ENCODE measurements at places on chromosomes 4 and X. TPM values are rescaled to one million over a fixed set of nuclear protein-coding genes. Genes with fewer than 3 reads are reported as not detected.

- no peak overlapping the region for H3K4me3 ChIP-seq
- no peaks in the 10 kb centered on the region for H3K36me3 ChIP-seq
- DNase-seq = no peak
- H3K27me3 ChIP-seq = no peaks in the 10 kb centered on the region
- no peaks in the 10 kb centered on the region for H3K4me1 ChIP-seq
- H3K27ac ChIP-seq = no peak overlapping the region
These were observed 2.9 kb upstream of the PTCHD1 start for GRCh38 chrX:23331701-23332100.

- no peaks in the 10 kb centered on the region for H3K4me1 ChIP-seq
- no peaks in the 10 kb centered on the region for H3K36me3 ChIP-seq
These were observed 104.9 kb downstream of the CEP44 start for GRCh38 chr4:174388461-174389145.

SYN1 gene
- total RNA-seq = not detected

AFP gene
- total RNA-seq = not detected

DNA sequence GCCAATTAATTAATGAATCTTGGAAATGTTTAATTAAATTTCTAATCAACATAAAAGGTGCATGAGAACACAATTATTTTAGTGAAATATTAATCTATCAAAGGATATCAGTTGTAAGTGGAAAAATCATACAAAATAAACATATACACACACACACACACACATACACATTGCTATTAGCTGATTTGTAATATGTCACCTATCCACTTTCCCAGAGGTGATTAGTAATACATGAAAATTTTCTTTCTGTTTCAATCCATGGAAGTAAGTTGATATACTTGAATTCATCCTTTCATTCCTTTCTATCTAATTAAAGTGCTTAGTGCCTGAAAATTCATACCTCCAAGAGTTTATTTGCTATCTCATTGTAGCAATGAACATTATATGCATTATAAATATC lies 213.7 kb downstream of the EPHA5 start:
- no peak for DNase-seq
- no peaks in the 10 kb centered on the region for H3K4me1 ChIP-seq
- no peak overlapping the region for H3K27ac ChIP-seq
- no peaks in the 10 kb centered on the region for H3K36me3 ChIP-seq

DNA sequence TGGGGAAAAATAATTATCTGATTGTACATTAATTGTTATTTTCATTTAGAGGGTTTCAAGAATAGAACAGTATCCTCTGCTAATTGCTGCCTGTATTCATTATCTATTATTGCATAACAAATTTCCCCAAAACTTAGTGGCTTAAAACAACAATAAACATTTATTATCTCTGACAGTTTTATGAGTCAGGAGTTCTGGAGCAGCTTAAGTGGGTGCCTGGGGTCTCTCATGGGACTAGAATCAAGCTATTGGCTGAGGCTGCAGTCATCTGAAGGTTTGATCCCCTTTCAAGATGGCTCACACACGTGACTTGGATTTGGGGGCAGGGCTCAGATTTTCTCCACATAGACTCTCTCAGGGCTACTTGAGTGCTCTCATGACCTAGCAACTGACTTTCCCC lies 98.1 kb upstream of the JADE1 start:
- H3K4me3 ChIP-seq = no peak overlapping the region
- H3K36me3 ChIP-seq = no peaks in the 10 kb centered on the region
- H3K4me1 ChIP-seq = peaks cover 7% of the 10 kb centered on the region
- no peak for DNase-seq
- H3K27me3 ChIP-seq = no peaks in the 10 kb centered on the region

DNA sequence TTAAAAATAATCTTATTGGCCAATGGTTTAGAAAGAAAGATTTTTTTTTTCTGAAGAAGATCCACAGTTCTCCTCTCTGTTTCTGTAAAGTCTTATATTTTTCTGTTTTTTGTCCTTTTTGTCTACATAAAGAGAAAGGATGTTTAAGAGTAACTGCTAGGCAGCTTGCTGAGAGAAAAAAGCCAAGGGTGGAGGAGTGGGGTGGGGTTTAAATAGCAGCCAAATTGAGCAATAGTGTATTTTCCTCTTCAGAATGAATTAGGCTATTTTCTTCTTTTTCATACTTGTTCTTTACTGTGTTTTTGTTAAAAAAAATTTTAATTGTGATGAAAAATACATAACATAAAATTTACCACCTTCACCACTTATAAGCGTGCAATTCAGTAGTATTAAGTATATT lies 224.6 kb downstream of the SOWAHB start:
- no peaks in the 10 kb centered on the region for H3K36me3 ChIP-seq
- H3K4me1 ChIP-seq = no peaks in the 10 kb centered on the region
- no peaks in the 10 kb centered on the region for H3K27me3 ChIP-seq
- H3K4me3 ChIP-seq = no peak overlapping the region

- H3K27me3 ChIP-seq = no peaks in the 10 kb centered on the region
- H3K36me3 ChIP-seq = no peaks in the 10 kb centered on the region
- H3K27ac ChIP-seq = no peak overlapping the region
These were observed 1306.8 kb downstream of the STIM2 start for GRCh38 chr4:28167411-28167810.

- H3K27ac ChIP-seq = no peak overlapping the region
- H3K27me3 ChIP-seq = no peaks in the 10 kb centered on the region
- DNase-seq = no peak
- H3K4me3 ChIP-seq = no peak overlapping the region
- H3K4me1 ChIP-seq = no peaks in the 10 kb centered on the region
- no peaks in the 10 kb centered on the region for H3K36me3 ChIP-seq
These were observed 96.3 kb upstream of the MSX1 start for GRCh38 chr4:4762909-4763821.

RNF113A gene
- total RNA-seq = 28.6 TPM

GRCh38 chr4:58962424-58962823 lies 1852.2 kb upstream of the IGFBP7 start:
- H3K36me3 ChIP-seq = no peaks in the 10 kb centered on the region
- no peak for DNase-seq
- no peaks in the 10 kb centered on the region for H3K27me3 ChIP-seq

DNA sequence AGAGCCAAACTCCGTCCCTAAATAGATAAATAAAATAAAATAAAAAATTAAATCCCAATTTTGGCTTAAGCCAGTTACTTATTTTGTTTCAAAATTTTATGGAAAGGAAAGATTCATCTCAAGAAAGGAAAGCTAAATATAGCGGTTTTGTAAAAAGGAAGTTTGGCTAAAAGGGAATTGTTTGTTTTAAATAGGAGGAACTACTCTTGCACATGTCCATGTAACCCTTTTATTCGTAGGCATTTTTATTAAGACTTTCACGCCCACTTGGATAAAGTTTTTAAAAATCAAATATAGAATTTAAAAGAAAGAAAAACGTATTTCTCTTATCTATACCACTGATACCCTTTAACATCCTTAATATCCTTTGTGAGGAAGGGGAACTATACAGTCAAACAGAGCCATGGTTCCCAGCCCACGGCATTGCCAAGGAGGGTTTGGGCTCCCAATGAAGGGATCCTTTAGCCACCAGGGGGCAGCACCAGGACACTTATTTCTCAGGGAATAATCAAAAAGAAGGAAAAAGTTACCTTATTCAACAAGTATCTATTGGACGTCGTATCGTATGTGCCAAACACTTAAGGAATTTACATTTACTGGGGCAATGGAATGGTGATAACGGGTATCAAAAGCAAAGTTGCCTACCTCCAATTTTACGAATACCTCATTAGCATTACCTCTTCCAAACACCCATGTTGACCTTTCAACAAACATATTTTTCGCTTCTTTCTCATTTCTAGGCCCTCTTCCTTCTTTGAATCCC lies 27.7 kb downstream of the CDKN2AIP start:
- H3K27me3 ChIP-seq = no peaks in the 10 kb centered on the region
- H3K4me1 ChIP-seq = no peaks in the 10 kb centered on the region
- DNase-seq = peak; percentile 76
- no peaks in the 10 kb centered on the region for H3K36me3 ChIP-seq
- H3K27ac ChIP-seq = no peak overlapping the region

SGMS2 gene
- not detected for total RNA-seq

DNA sequence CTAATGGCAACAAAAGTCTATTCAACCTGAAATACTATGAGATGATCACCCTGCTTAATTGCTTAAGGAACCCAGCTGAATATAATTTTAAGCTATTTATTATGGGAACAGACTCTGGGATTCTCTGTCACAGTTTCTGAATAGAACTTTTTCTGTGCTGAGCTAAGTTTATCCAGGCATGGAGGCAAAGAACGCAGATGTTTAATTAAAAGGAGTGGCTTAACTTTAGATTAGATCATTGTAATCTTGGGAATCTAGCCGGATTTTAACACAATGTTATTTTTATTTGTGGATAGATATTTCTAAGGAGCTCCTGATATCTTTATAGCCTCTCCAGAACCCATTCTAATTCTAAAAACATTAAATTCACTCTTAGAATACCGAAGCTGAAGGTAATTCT lies 353.4 kb downstream of the STIM2 start:
- DNase-seq = no peak
- H3K27me3 ChIP-seq = no peaks in the 10 kb centered on the region
- H3K4me1 ChIP-seq = peaks cover 27% of the 10 kb centered on the region
- H3K27ac ChIP-seq = no peak overlapping the region
- H3K4me3 ChIP-seq = no peak overlapping the region
- H3K36me3 ChIP-seq = no peaks in the 10 kb centered on the region

POU3F4 gene
- total RNA-seq = not detected

DNA sequence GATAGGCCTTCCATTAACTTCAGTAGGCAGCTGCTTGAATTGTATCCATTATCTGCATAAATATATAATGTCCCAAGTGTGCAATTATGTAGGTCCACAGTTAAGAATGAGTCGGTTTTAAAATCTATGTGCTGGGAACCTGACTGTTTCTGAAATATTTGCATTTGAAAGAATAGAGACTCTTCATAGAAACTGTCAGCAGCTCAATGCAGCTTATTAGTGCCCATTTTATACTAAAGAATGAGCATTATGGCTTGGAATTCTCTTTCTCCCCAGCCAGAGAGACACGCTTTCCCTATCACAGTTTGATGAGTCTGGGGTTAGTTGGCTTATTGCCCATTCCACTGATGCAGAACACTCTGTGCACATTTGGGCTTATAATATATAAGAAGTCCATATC lies 202.0 kb upstream of the PCDH7 start:
- DNase-seq = no peak
- H3K27me3 ChIP-seq = no peaks in the 10 kb centered on the region
- no peak overlapping the region for H3K4me3 ChIP-seq
- H3K27ac ChIP-seq = no peak overlapping the region
- no peaks in the 10 kb centered on the region for H3K4me1 ChIP-seq

- no peak overlapping the region for H3K27ac ChIP-seq
- H3K36me3 ChIP-seq = no peaks in the 10 kb centered on the region
- no peak overlapping the region for H3K4me3 ChIP-seq
- no peaks in the 10 kb centered on the region for H3K27me3 ChIP-seq
- DNase-seq = peak; percentile 20
- H3K4me1 ChIP-seq = no peaks in the 10 kb centered on the region
These were observed 220.7 kb downstream of the GRXCR1 start for GRCh38 chr4:43113196-43113595.

GRCh38 chrX:143306991-143307937 lies 210.0 kb downstream of the SPANXN3 start:
- no peaks in the 10 kb centered on the region for H3K27me3 ChIP-seq
- H3K4me1 ChIP-seq = no peaks in the 10 kb centered on the region
- DNase-seq = no peak
- no peak overlapping the region for H3K27ac ChIP-seq

- no peak overlapping the region for H3K27ac ChIP-seq
- H3K4me3 ChIP-seq = no peak overlapping the region
- H3K27me3 ChIP-seq = no peaks in the 10 kb centered on the region
- no peaks in the 10 kb centered on the region for H3K4me1 ChIP-seq
These were observed 43.1 kb upstream of the DRP2 start for GRCh38 chrX:101176439-101176838.

GRCh38 chr4:15132739-15133138 lies 130.5 kb downstream of the CPEB2 start:
- no peak overlapping the region for H3K27ac ChIP-seq
- H3K4me1 ChIP-seq = no peaks in the 10 kb centered on the region
- H3K4me3 ChIP-seq = no peak overlapping the region

GRCh38 chr4:73419106-73420038 lies 15.3 kb downstream of the ALB start:
- DNase-seq = no peak
- no peak overlapping the region for H3K4me3 ChIP-seq
- H3K36me3 ChIP-seq = no peaks in the 10 kb centered on the region
- no peak overlapping the region for H3K27ac ChIP-seq
- H3K27me3 ChIP-seq = no peaks in the 10 kb centered on the region

DNA sequence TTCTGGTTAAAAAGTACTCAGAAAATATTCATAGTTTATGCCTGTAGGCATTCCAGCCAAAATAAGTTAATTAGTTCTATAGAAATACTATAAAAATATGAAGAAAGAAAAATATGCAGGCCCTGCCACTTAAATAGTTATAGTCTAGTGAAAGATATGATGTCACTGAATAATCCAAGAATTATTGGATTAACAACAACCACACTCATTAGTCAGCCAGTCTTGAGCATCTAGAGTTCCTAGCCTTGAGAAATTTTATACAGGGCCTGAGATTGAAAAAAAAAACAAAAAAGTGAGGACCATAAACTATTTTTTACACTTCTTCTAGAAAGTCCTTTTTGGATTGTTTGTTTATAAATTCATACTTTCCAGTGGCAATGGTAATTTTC lies 823.0 kb downstream of the FAT4 start:
- no peak overlapping the region for H3K4me3 ChIP-seq
- no peak for DNase-seq
- no peaks in the 10 kb centered on the region for H3K4me1 ChIP-seq
- H3K27ac ChIP-seq = no peak overlapping the region

UCHL1 gene
- total RNA-seq = not detected

LNX1 gene
- total RNA-seq = not detected

DNA sequence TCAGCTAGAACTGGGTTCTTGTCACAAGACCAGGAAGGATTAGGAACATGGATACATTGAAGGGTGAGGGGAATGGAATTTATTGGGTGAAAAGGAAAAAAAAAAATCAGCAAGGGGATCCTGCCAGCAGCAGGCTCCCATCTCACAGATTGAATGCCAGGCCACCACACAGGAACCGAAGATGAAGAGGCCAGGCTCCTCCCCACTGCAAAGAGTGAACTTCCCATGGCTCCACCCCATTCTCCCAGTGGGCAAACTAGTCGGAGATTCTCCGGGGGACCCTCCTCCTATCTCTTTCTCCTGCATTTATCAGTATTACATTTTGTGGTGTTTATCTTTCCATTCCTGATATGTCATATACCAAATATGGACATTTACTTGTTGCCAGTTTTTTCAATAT lies 46.0 kb upstream of the MAGED1 start:
- no peak overlapping the region for H3K4me3 ChIP-seq
- DNase-seq = no peak
- no peak overlapping the region for H3K27ac ChIP-seq

- no peaks in the 10 kb centered on the region for H3K36me3 ChIP-seq
- DNase-seq = no peak
- H3K27me3 ChIP-seq = no peaks in the 10 kb centered on the region
- H3K4me3 ChIP-seq = no peak overlapping the region
- no peak overlapping the region for H3K27ac ChIP-seq
These were observed 136.2 kb downstream of the SHROOM3 start for GRCh38 chr4:76571274-76571673.

DNA sequence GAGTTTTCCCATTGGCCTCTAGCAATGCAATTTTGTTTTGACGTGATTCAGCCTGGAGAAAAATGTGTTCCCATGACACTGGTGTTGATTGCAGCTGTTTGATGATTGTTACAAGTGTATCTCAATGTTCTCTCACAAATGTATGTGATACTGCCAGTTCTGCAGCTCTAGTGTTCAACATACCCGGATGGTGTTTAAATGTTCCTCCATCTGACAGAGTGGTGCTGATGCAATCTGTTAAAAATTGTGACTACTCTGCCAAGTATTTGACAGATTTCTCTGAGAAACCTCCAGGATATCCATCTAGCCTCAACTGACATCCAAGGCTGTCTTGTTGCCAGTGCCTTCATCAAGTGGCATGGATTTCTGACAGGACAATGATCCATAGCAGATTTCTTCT lies 657.2 kb upstream of the DIAPH2 start:
- H3K27me3 ChIP-seq = no peaks in the 10 kb centered on the region
- H3K4me3 ChIP-seq = no peak overlapping the region
- H3K27ac ChIP-seq = no peak overlapping the region
